T follicular helper cell (primary cell): ENCODE measurements at places on chromosomes 7 and 10.

DNA sequence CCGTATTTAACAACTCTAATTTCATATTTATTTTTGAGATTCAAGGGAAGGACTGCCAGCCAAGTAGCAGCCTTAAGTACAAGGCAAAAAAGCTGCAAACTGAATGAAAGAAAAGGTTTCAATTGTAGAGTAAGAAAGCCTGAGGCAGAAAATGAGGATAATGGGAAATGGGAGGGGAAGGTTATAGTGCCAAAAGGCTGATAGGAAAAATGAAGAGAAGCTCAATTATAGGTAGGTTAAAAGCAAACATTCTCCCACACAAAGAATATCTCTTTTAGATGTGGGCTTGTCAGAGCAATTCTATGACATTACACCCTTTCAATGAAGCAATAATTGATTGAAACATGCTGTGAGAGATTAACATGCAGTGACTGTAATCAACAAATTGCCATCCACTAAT is 175.3 kb downstream of the RAPGEF5 start:
- DNase-seq, result no peak

- no peak for DNase-seq
These were observed 89.4 kb upstream of the DUSP5 start for GRCh38 chr10:110408203-110408871.

GRCh38 chr10:6255548-6256061 is 52.9 kb downstream of the PFKFB3 start:
- DNase-seq, result no peak

- DNase-seq, result no peak
These were observed 31.3 kb upstream of the RNF32 start for GRCh38 chr7:156609010-156609877.

GRCh38 chr7:102260856-102261255 is 25.8 kb upstream of the SH2B2 start:
- no peak for DNase-seq
